ENCODE measurements at places on chromosomes 7 and 10.

DNA sequence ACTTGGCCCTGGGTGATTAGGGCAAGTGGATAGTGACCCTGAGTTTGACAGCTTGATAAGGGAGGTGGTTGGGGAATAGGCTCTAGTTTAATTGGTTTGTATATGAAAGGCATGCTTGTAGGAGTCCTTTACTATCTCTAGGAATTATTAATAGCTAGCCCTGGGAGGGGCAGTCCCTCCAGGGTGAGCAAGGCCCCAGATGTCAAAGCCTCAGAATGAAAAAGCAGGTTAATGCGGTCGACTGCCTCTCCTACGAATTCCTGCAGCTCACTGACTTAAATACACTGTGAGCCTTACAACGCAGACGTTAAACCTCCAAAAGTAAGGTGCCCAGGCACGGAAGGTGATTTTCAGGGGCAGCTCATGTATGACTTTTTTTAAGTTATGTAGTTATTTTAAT lies 5.2 kb upstream of the BTBD16 start:
- no peak for DNase-seq

DNA sequence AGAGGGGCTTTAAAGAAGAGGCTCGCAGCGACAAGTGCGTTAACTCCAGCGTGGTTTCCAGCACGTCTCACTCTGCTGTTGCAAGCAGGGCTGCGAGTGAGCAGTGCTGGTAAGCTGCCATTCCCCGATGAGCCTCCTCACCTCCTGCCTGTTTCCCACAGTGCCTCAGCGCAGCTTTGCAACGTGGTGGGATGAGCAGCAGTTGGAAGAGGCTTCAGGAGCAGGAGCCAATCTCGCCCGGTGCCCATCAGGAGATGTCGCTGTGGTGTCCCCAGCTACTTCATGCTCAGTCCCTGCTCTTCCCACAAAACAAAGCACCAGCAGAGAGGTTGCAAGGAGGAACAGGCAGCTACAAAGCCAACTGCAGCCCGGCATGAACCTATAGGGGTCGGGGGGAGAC lies 2.4 kb upstream of the ADARB2 start:
- no peak for DNase-seq

GRCh38 chr10:11178606-11179515 lies 161.2 kb downstream of the CELF2 start:
- no peak for DNase-seq

GRCh38 chr7:95798401-95798930 lies 26.1 kb downstream of the DYNC1I1 start:
- peak; percentile 14 for DNase-seq

GRCh38 chr7:109950821-109951564 lies 1139.9 kb upstream of the LRRN3 start:
- no peak for DNase-seq

DNA sequence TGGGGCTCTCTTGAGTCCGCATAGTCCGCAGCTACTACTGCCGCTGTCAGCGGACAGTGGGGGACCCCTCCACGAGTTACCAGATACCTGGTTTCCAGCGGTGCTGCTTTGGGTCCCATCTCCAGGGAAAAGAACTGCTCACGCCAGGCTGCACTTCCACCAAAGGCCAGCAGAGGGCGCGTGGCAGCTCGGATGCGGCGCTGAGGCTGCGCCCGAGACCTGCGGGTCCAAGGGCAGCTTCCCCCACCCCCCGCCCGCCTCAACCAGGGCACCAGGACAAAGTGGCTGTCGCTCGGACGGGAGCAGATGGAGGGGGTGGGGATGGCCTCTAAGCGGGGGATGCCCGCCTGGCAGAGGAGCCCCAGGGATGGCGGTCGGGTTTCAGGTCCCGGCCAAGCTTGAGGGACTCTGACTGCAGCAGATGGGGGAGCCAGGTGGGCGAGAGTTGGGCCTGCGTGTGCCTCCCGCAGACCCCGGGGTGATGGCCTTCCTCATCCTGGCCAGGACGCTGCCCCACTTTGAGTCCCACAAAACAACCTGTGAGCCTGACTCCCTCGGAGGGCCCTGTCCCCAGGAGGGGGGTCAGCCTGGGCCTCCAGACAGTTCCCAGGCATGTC lies 23.8 kb upstream of the ZNF735 start:
- no peak for DNase-seq

GRCh38 chr7:116724560-116725231 lies 52.7 kb downstream of the MET start:
- DNase-seq: no peak

DNA sequence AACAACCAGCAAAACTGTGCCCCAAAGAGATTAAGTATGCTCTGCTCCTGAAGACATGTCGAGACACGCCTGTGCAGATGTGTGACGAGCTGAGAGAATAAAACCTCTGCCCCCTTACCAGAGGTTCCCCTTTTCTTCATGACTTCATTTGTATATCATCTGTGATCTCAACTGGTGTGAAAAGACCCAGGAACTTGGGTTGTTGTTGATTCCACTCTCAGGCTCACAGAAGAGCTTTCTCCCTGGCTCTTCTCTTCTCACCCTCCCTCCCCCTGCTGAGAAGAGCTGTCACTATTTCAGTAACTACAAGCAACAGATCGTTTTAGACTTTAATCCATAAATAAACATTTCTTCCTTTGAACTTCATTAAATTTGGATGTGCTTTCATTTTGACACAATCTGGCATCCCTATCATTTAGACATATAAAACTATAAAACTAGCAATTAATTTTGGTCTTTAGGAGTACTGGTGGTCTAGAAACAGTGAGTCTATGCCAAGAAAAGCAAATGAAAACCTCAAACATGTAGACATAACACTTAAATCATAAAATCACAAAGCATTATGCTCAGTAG lies 179.3 kb upstream of the FZD8 start:
- DNase-seq: no peak

DNA sequence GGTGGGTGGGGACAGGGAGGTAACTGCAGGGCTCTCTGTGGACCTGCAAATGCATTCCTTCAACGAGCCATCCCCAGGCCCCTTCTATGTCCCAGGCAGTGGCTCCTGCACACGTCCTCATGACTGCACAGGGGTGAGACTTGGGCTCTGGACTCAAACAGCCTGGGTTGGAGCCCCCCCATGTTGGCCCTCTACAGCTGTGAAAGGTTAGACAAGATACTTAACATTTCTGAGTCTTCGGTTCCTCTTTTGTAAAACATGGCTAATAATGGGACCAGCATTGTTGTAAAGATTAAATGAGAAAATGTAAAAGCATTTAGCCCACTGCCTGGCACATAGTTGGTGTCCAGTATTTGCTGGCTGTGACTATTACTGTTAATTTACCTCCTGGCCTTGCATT lies 41.8 kb downstream of the CHST3 start:
- no peak for DNase-seq

DNA sequence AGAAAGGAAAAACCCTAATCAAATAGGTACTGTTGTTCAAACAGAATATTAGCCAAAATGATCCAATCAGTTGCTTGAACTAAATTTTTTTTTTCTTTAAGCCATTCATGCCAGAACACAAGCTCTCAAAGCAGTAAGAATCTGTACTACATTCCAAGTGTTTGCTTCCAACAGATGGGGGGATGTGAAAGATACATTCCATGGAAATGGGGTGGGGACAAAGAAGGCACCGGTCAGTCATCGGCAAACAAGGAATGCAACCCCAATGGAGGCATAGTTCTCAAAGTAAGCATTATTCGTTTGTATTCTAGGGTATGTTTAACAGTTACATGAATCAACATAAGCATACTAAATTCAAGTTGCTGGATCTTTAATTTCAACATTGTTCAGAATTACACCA lies 32.5 kb downstream of the C10orf143 start:
- no peak for DNase-seq

DNA sequence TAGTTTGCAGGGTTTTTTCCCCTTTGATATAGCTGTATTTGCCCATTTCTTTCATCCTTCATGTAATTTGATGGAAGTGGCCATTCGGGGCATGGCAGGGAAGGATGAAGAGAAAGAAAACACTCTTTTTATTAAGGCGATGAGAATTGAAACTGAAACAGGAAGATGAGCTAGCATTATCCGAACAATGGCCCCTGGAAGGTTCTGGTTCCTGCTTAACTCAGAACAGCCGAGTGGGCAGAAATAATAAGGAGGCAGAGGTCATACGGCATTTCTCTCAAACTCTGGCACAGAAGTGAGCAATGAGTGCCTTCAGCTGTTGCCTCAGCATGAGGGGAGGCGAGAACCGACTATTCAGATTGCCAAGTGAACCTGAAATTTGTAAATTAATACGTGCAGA lies 113.2 kb upstream of the MYO3A start:
- DNase-seq: no peak

- DNase-seq: no peak
Measured at GRCh38 chr10:20276127-20276979, 460.1 kb downstream of the PLXDC2 start.

- DNase-seq: no peak
Measured at GRCh38 chr7:121561717-121562116, 165.6 kb upstream of the FAM3C start.

DNA sequence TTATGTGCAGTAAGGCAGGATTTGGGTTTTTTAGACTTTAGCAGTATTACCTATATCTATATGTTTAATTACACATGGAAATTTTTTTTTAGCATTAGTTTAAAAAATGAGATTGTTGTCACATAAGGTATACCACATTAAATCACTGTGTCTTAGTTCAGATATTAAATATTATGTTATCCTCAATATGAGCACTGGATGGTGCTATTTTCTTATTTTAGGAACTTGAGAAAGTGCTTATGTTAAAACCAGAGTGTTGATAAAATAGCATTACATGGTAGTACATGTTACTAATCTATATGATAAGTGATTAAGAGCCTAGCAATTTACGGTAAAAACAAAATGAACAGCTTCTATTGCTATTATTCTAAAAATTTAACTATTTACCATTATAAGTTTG lies 28.8 kb downstream of the MIOS start:
- peak; percentile 5 for DNase-seq

- no peak for DNase-seq
Measured at GRCh38 chr7:30237271-30237695, 47.1 kb upstream of the ZNRF2 start.

- DNase-seq: no peak
Measured at GRCh38 chr10:48819783-48820182, 119.9 kb downstream of the LRRC18 start.

GRCh38 chr7:151078233-151079040 lies 2.2 kb downstream of the FASTK start:
- DNase-seq: no peak

DNA sequence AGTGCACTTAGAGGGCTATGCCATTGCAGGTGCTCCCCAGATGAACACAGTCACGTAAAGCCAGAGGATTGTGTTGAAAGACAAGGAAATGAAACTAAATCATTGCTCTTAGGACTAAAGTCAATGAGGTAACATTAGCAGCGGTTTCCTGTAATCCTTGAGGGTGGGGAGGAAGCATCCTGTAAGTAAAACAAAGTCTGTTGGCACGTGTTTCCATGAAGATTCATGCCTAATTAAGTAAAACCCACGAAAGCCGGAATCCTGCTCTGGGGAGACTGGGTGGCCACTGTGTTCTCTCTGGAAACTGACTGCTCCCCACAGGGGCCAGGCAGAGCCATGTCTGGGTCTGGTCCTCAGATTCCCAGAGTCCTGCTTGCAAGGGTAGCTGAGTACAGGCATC lies 18.3 kb downstream of the STEAP1B start:
- DNase-seq: no peak

DNA sequence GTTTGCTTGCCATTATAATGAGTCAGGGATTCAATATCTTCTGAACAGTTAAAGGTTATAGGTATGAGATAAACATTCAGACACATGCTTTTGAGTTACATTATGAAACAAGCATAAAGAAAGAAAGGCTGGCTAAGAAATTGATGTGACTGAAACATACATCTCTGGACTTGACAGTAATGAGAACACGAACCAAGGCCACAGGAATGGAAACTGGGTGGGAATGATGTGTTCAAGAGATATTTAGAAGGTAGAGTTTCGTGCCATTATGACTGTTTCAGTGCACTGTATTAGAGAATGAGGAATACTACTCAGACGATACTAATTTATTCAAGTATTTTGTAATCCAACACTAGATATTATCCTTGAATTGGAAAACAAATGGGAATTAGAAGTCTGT lies 332.1 kb upstream of the MAGI2 start:
- DNase-seq: no peak

DNA sequence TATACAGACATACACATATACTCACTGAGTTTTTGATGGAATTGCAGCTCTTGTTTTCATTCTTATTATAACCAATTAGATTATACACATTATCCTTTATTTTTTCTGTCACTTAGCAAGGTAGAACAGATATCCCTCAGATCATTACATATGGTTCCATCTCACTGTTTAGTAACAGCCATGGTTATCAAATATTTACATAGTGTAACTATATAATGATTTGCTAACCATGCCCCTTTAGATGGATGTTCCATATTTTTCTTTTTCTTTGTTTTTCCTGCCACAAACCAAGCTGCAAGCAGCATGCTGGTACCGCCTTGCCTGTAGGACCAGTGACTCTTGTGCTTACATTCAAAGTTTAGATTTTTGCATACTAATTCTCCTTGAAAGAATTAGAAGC lies 163.4 kb upstream of the NFE2L3 start:
- no peak for DNase-seq

DNA sequence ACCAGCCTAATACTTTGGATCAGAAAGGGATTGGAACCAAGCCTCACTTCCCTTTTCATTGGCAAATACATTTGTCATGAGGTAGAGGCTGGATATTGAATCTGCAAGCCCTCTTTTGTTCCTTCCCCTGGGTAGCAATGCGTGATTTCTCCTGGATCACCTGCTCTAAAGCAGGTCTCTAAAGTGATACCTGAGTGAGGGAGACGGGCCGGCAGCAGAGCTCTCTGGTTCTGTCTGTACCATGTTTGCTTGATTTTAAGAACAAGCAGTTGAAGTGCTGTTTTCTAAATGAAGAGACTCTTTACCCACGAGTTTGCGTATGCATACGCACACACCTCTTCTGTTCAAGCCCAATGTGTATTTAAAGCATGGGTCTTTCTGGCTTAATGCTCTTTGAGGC lies 41.1 kb downstream of the GARS1 start:
- DNase-seq: no peak

DNA sequence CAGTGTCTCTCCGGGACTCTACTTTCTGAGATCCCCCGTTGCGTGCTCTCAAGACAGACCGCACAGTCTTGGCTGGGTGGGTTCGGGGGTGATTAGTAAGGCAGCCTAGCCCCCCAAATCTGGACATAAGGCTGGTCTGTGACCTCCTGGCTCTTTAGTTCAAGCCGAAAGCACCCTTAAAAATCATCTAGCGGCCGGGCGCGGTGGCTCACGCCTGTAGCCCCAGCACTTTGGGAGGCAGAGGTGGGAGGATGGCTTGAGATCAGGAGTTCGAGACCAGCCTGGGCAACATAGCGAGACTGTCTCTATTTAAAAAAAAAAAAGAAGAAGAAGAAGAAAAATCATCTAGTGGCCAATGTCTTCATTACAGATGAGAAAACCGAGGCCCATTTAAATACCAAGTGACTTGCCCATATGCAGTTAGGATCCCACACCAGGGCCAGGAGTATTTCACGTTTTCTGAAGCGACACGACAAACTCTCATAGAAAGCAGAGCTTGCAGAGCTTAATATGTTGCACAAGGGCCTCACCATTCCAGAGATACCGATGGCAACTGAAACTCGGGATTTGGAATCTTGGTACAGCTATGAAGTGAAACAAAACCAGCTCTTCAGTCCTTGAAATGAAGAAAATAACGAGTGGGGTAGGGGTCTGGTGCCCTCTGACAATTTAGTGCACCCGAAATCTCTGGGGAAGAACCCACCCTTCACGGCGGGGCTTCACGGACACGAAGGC lies 703 bp upstream of the HILPDA start:
- DNase-seq: no peak

GRCh38 chr7:14124716-14125115 lies 135.2 kb upstream of the ETV1 start:
- DNase-seq: no peak
